ENCODE measurements at places on chromosomes 3 and 15.

DNA sequence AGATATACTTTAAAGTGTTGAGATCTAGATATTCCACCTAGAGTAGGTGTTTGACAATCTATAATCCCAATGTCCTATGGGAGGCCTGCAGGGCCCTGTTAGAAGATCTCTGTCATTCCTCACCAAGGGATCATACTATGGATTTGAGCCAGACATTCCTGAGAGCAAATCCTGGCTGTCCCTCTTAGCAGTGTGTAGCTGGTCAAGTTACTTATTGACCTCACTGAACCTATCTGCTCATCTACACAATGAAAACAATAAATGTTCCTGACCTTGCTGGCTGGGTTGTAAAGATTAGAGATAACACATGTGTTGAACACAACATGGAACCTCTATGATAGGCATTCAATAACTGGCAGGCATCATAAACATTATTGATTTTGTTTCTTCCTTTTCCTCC, 265.6 kb upstream of the ATP11B start:
- DNase-seq, result no peak

- DNase-seq, result no peak
Measured at GRCh38 chr15:41501931-41502794, 8.5 kb downstream of the ITPKA start.

GRCh38 chr3:20074226-20075063, 34.2 kb downstream of the KAT2B start:
- DNase-seq, result no peak

GRCh38 chr3:171348121-171348520, 112.1 kb downstream of the TNIK start:
- no peak for DNase-seq

GRCh38 chr3:4950948-4951347, 28.3 kb upstream of the BHLHE40 start:
- DNase-seq, result no peak

- DNase-seq, result no peak
Measured at GRCh38 chr15:48389691-48390143, 58.5 kb downstream of the DUT start.

DNA sequence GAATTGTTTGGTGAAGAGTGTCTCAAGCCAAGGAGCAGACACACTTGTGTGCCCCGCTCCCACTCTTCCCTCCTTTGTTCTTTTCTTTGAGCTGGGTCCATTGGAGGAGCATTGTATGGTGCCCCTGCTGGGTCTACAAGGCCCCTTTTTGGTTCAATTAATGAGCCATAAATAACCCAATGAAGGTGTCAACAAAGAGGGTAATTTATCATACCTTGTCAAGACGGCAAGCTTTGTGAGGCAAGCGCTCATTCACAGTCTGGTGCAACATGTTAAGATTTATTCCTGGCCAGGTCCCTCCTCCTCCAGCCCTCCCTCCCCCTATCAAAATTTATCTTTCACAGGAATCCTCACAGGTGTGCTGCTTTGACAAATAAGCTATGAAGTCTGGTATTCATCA, 300.1 kb downstream of the RORA start:
- no peak for DNase-seq

GRCh38 chr3:178443634-178444033, 92.6 kb upstream of the KCNMB2 start:
- no peak for DNase-seq

GRCh38 chr3:52099001-52099401, 42.6 kb upstream of the DUSP7 start:
- DNase-seq, result no peak

- DNase-seq, result no peak
Measured at GRCh38 chr15:63598473-63599400, 1.6 kb downstream of the FBXL22 start.
